ENCODE measurements at places on chromosomes 1 and 21. TPM values are rescaled to one million over a fixed set of nuclear protein-coding genes. Genes with fewer than 3 reads are reported as not detected.
A peak's percentile ranks its signal among the peaks of the same experiment; 100 is the strongest.

DNA sequence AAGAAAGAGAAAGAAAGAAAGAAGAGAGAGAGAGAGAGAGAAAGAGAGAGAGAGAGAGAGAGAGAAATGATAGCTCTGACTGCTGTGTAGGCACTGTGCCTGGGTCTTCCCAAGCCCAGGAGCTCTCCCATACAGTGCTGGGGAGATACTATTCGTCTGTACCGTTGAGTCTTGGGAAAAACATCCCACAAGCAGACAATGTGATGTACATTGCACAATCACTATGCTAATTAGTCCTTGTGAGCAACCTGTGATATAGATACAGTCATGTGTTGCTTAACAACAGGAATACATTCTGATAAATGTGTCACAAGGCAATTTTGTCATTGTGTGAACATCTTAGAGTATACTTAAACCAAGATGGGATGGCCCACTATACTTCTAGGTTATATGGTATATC is 381.0 kb downstream of the HHAT start:
- DNase-seq, result no peak

- DNase-seq, result no peak
Measured at GRCh38 chr1:8643542-8644536, 173.6 kb downstream of the RERE start.

GRCh38 chr1:184060316-184060715 is 8.8 kb downstream of the TSEN15 start:
- DNase-seq, result no peak

DNA sequence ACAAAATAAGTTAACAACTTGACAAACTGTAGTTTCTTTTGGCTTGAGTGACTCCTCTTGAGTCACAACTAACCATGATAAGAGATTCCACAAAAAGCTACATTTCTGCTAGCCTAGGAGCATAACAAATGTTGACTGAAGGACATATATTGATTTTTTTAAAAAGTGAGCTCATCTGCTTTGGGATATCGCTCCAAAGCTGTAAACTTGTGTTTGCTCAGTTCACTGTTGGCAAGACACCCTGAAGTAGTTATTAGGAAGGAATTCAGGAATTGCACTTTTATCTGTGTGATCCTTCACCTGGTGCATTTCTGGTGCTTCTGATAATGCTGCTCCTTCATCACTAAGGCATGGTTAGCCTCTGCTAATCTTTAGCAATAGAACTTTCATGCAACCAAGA is 23.7 kb downstream of the RWDD3 start:
- no peak for DNase-seq

DNA sequence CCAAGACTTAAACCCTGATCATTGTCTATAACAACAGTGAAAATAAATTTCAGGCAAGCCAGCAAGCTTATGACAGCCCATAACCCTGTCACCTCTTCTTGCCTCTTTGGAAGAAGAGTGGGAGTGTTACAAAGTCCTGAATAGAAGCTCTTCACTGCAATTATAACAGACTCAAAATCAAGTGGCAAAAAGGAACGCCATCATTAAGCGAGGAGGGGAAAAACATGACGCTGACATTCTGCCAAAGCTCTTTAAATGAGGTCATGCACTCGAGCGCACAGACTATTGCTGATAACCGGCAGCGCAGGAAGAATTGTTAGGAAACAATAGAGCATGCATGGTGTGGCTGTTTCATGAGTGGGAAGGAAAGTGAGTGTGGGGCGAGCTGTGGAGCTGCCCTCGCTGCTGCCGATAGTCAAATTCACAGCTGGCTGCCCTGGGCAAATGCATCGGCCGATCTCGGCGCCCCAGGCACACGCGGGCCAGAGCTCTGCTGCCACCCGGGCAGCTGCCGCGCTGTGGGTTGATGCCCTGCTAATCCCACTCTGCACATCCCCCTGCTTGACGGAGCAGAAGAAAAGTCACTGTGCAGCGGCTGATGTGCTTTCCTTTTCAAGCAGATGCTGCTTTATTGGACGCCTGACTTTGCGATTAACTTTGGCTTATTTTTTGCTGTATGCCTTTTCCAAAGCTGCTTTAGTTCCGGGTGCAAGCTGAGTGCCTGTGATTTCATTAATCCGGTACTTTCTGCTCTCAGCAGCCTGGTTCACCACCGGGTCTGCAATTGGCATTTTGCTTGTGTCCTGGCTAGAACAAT is 102.4 kb upstream of the ST6GALNAC5 start:
- peak; percentile 15 for DNase-seq

The KAZN gene
- polyA plus RNA-seq, result 14.6 TPM

DNA sequence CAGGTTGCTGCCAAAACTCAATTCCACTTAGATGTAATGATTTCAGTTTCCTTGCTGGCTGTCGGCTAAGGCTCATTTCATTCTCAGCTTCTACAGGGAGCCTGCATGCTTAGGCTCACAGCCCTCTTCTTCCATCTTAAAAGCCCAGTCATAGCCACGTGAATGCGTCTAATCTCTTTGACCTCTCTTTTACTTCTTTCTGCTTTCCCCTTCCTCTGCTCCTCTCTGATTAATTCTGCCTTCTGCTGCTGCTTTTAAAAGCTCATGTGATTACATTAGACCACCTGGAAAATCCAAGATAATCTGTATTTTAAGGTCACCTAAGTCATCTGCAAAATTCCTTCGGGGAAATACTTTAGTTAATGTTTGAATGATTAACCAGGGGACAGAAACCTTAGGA is 812.8 kb upstream of the BRINP3 start:
- no peak for DNase-seq

DNA sequence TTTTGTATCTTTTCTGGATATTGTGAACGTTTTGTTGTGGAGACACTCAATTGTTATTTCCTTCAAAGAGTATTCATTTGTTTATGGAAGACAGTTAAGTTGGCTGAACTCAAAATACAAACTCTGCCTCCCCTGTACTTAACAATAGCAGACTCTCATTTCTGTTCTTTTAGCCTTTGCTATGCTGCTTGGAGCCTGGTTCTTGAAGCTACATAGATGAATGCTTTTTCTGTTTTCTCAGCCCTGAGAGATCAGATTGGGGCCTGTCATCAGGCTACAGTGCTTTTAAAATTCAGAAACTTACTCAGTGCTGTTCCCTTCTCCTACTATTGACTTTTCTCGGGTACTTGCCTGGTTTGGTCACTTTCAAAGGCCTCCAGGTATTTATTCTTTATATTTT is 215.7 kb upstream of the LYPLAL1 start:
- no peak for DNase-seq

DNA sequence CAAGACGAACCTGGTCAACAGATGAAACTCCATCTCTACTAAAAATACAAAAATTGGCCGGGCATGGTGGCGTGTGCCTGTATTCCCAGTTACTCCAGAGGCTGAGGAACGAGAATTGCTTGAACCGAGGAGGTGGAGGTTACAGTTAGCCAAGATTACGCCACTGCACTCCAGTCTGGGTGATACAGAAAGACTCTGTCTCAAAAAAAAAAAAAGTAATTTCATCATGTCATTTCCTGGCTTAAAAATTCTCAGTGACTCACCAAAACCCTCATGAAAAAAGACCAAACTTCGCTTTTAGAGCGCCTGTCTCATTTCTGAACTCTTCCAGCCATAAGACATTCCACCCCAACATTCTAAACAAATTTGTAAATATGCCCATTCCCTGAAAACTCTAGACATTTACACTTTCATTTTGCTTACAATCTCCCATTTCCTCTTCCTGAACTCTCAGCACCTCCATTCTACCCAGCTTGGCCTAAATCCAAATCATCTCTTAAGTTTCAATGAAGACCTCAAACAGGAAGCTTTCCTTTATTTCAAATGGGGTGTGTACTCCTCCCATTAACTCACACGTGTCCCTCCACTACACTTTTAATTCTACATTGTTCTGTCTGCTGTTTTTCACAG is 50.5 kb upstream of the PRRC2C start:
- peak; percentile 29 for DNase-seq

The TMEM81 gene
- polyA plus RNA-seq, result 1.7 TPM

DNA sequence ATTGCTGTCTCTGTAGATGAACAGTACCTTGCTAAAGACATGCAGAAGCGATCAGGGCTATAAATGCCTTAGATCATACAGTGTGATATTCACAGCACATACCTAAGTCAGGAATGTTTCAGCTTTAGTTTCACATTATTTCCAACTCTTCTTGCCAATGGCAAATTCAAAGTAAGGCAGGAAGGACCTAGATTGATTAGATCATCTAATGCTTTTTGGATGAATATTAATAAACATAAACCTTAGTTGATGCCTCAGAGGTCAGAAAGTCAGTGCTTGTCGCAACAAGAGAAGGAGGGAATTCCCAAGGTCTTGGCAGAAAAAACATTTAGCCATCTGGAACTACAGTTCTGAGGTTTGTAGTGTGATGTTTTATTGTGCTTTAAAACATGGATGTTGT is 122.3 kb downstream of the TNFSF18 start:
- peak; percentile 27 for DNase-seq
